M059J (cell line): ENCODE measurements at places on chromosomes 1 and 21. TPM values are rescaled to one million over a fixed set of nuclear protein-coding genes. Genes with fewer than 3 reads are reported as not detected.

DNA sequence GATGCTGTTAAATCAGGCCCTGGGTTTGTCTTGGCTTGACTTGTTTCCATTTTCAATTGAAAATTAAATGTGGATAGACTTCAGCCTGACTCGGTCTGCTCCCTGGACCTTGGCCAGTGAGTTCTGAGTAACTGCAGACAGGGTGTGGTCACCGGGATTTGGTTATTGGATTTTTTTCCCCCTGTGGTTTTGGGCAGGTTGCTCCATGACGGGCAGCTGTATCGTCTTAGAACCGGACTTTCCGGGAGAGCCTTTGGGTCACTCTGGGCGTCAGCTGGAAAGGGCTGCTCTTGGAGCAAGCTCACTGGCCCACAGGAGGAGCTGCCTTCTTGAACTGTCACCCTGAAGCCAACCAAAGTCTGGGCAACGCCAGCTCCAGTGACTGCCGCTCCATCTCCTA is 75.0 kb downstream of the CLIC6 start:
- peak; percentile 93 for DNase-seq

CLCA2 gene
- 0.15 and 0.30 TPM in 2 replicates for total RNA-seq

MARK1 gene
- 0.02 TPM in 1 of 2 replicates, not detected in the other for total RNA-seq

KHDRBS1 gene
- 59.2 and 102 TPM in 2 replicates for total RNA-seq

DNA sequence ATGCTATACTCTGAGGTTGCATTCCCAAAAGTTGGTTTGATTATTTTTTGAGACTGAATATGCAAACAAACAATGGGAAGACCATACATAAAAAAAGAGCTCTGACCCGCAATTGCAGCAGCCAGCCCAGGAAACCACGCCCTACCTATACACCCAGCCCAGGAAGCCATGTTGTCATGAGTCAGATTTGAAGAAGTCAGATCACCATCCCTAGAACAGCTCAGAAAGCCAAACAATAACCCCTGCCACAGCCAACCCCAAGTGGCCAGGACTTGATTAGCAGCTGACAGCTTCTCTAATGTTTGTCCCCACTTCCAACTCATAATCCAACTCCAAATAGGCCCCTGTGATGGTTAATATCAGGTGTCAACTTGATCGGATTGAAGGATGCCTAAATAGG is 621.9 kb downstream of the NPHP4 start:
- peak; percentile 21 for DNase-seq

- peak; percentile 31 for DNase-seq
Observed at GRCh38 chr1:209335178-209335577, 248.3 kb upstream of the CAMK1G start.

GRCh38 chr1:32255072-32256071 is 4.3 kb downstream of the LCK start:
- DNase-seq: no peak

HHAT gene
- total RNA-seq: 4.2 and 5.2 TPM in 2 replicates

GRCh38 chr1:173431304-173432045 is 45.7 kb upstream of the PRDX6 start:
- peak; percentile 87 for DNase-seq

DNA sequence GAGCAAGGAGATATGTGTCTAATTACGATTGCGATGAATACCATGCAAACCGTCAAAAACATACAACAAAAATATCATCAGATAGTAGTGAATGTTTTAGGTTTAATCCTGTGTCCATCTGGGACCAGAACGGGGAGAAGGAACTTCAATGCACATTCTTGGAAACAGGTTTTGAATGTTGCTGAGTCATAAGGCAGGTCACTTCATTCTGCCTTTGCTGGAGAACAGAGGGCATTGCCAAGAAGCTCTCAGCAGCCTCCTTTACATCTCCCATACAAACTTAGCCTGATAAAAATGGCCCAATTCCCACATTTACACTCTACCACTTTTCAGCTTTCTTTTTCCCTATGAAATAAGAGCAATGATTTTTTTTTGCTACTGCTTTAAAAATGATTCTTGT is 78.0 kb upstream of the KCNJ6 start:
- DNase-seq: peak; percentile 44

FAM76A gene
- 22.7 and 26.4 TPM in 2 replicates for total RNA-seq

- peak; percentile 76 for DNase-seq
Observed at GRCh38 chr1:107530543-107530942, 389.7 kb downstream of the NTNG1 start.

MAP7D1 gene
- 176 and 265 TPM in 2 replicates for total RNA-seq

DNA sequence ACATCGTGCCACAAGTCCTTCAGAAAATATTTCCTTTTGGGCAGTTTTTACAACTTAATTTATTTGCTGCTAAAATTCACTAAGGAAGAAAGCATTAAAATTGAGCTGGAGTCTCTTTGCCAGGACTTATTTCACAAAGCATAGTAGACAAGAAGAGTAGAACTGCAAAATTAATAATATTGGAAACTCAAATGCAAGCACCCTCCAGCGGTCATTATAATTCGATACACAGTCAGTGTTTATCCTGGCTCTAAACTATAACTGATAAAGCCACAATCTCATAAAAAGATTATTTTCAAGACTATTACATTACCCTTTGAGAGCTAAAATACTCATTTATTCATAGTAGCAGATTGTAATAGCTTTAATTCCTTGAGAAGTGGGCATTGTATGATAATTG is 655.4 kb downstream of the RWDD3 start:
- DNase-seq: no peak

- no peak for DNase-seq
Observed at GRCh38 chr1:152580433-152580832, at the start of gene LCE3D. LCE3D (minus strand) TSS chr1:152580516; CDS start chr1:152579936, 580 bp downstream.

DNA sequence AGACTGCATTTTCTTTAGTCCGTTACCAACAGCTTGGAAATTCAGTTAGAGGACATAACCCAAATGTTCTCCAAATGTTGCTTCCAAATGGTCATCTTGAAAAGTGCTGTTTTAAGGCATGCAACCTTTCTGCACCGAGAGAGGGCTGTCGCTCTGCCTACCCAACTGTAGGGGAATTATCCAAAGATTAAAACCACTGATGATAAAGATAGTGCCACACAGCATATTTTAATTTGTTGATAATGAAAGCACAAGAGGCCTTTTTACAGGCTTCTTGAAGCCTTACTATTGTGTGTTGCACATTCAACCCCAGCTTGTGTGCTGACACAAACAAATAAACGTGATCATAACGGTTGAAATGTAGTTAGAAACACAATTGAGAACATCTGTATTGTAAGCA is 121.5 kb downstream of the LMO4 start:
- no peak for DNase-seq

DNA sequence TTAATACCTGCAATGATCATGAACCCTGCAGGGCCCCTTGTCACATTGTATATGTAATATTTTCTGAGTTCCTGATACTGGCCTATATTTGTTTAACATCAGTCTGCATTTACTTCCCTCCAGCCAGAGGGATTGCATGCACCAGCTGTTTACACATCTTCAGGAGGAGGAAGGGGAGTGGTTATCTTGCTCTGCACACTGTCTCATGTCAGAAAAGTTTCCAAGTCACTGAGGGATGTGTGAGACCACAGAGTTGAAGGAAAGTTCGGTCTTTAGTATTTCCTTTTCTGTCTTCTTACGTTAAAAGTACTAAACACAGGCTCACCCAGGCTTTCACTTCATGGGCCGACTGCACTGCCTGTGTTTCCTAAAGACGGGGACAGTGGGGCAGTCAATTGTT is 574.1 kb downstream of the LMO4 start:
- DNase-seq: no peak

MRPS14 gene
- 26.1 and 33.4 TPM in 2 replicates for total RNA-seq

DNA sequence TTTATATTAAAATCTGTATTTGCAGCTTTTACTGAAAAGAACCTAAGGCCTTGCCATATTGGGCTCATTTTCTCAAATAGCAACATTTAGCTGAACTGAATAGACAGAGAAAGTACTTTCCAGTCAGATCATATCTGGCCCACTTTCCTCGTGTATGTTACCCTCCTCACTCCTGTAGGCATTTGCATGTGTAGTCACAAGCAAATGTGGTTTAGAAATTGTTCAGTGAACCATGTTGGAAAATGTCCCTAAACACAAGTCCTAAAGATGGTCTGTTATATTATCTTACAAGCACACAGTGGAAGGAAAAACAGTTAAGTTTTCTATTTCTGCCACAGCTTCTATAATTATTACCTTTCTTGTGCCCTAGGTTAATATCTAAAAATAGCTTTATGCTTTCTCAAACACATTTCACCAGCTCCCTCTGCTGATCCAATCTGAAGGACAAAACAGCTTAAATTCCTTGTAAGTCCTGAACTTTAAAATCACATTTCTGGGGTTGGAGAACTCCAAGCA is 606 bp upstream of the FMO4 start:
- DNase-seq: no peak

DNA sequence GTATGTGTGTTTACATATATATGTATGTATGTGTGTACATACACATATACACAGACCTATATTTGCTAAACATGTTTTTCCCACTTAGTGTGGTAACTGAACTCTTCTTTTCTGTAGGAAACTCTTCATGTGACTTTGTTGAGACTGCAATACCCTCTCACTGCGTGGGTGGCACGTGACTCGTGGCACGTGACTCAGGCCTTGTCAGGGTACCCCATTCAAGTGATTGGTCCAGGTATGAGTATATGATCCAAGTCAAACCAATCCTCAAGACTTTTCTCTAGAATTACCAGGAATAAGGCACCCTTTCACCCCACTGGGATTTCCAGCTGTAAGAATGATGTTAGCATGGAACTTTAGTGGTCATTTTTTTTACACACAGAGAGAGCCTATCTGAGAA is 149.2 kb upstream of the KCNK2 start:
- DNase-seq: no peak

SGIP1 gene
- 3.9 and 5.8 TPM in 2 replicates for total RNA-seq

DNA sequence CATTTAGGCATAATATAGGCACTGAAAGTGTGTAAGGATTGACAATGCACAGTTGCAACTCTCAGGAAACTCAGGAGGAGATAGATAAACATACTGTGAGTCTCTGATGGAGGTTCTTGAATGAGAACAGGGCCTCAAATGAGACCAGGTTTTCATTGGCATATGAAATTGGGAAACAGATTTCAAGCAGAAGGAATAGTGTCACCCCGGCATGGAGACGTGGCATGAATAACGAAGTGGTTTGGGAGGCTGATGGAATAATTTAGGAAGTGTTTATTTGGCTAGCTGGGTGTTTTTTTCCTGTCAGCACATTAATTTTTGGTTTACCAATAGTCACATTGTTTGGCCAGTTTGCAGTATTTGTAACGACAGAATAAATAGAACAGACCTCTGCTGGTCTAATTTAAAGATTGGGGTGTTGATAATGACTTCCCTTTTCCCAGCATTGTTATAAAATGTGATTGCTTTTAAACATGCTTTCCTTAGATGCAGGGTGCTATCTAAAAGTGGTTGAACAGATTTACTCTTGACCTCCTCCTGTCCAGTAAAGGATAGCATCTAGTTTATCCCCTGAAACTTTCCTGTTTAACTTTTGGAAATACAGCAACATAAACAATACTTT is 132.0 kb downstream of the C1orf21 start:
- DNase-seq: no peak

SYPL2 gene
- 0.05 TPM in 1 of 2 replicates, not detected in the other for total RNA-seq
